A549 treated with AZD2906 at 1 μM for 4 hours (cell line): ENCODE measurements at places on chromosomes 1 and 21. TPM values are rescaled to one million over a fixed set of nuclear protein-coding genes. Genes with fewer than 3 reads are reported as not detected.

The RGS5 gene
- total RNA-seq, result 0.65 to 2.2 TPM (median 0.87 TPM) in 5 replicates

The FABP3 gene
- not detected in 5 replicates for total RNA-seq

The RAB25 gene
- total RNA-seq, result 0.21 TPM in 1 of 5 replicates, not detected in the others

The KRTAP12-2 gene
- not detected in 5 replicates for total RNA-seq

The PTCH2 gene
- total RNA-seq, result 0.11 to 0.30 TPM (median 0.23 TPM) in 5 replicates

The FAM167B gene
- 0.29 to 0.88 TPM (median 0.45 TPM) in 5 replicates for total RNA-seq

The S100A2 gene
- 18.7 to 33.7 TPM (median 27.4 TPM) in 5 replicates for total RNA-seq

The CFAP45 gene
- 0.49 to 0.67 TPM (median 0.55 TPM) in 5 replicates for total RNA-seq

The S100A11 gene
- total RNA-seq, result 1,684 to 2,013 TPM (median 1,920 TPM) in 5 replicates

The EXOC8 gene
- 7.8 to 10.6 TPM (median 8.5 TPM) in 5 replicates for total RNA-seq

The IQGAP3 gene
- 13.7 to 19.1 TPM (median 15.6 TPM) in 5 replicates for total RNA-seq

The OR2L13 gene
- not detected in 5 replicates for total RNA-seq

The HEYL gene
- 3.1 to 3.5 TPM (median 3.4 TPM) in 5 replicates for total RNA-seq

The CD1D gene
- total RNA-seq, result 0.03 to 0.05 TPM (median 0.04 TPM) in 4 of 5 replicates, not detected in the other

The KCNQ4 gene
- 0.18 to 0.38 TPM (median 0.32 TPM) in 5 replicates for total RNA-seq

The HRNR gene
- total RNA-seq, result 0.01 TPM in 2 of 5 replicates, not detected in the others

The FCRL2 gene
- total RNA-seq, result not detected in 5 replicates

The TMEM269 gene
- total RNA-seq, result 0.05 to 0.22 TPM (median 0.10 TPM) in 5 replicates

The KRTAP11-1 gene
- not detected in 5 replicates for total RNA-seq

The EPHX1 gene
- total RNA-seq, result 185 to 242 TPM (median 211 TPM) in 5 replicates

The ST6GALNAC5 gene
- 0.09 to 0.22 TPM (median 0.11 TPM) in 5 replicates for total RNA-seq

The CELA3B gene
- not detected in 5 replicates for total RNA-seq

The VHLL gene
- total RNA-seq, result not detected in 5 replicates

The PER3 gene
- total RNA-seq, result 0.74 to 0.92 TPM (median 0.77 TPM) in 5 replicates

The FAM151A gene
- total RNA-seq, result 0.26 to 0.41 TPM (median 0.31 TPM) in 5 replicates

The SMIM1 gene
- total RNA-seq, result 0.89 to 2.2 TPM (median 1.5 TPM) in 5 replicates

The ARHGEF16 gene
- total RNA-seq, result 3.9 to 5.2 TPM (median 5.0 TPM) in 5 replicates

The KRTAP13-4 gene
- total RNA-seq, result not detected in 5 replicates

The ZNF593OS gene
- 0.18 to 0.28 TPM in 2 of 5 replicates, not detected in the others for total RNA-seq

The LCE1B gene
- total RNA-seq, result 0.06 to 0.10 TPM (median 0.08 TPM) in 3 of 5 replicates, not detected in the others

The C1orf116 gene
- total RNA-seq, result 4.9 to 6.7 TPM (median 6.0 TPM) in 5 replicates

The S100A4 gene
- 1,598 to 1,843 TPM (median 1,619 TPM) in 5 replicates for total RNA-seq

The ADARB1 gene
- 6.5 to 11.5 TPM (median 8.4 TPM) in 5 replicates for total RNA-seq

The NCAM2 gene
- not detected in 5 replicates for total RNA-seq

The ADPRS gene
- total RNA-seq, result 24.8 to 34.2 TPM (median 30.3 TPM) in 5 replicates

The CAMK2N1 gene
- 57.0 to 70.3 TPM (median 63.2 TPM) in 5 replicates for total RNA-seq

The VSIG8 gene
- total RNA-seq, result 0.03 to 0.11 TPM in 2 of 5 replicates, not detected in the others

The KIFAP3 gene
- total RNA-seq, result 11.1 to 14.2 TPM (median 12.1 TPM) in 5 replicates

The ANXA9 gene
- 0.56 to 1.0 TPM (median 0.72 TPM) in 5 replicates for total RNA-seq

The ERO1B gene
- total RNA-seq, result 2.7 to 3.2 TPM (median 2.7 TPM) in 5 replicates
